Naive thymus-derived CD8-positive, alpha-beta T cell (primary cell): ENCODE measurements at places on chromosomes 3 and 15.

DNA sequence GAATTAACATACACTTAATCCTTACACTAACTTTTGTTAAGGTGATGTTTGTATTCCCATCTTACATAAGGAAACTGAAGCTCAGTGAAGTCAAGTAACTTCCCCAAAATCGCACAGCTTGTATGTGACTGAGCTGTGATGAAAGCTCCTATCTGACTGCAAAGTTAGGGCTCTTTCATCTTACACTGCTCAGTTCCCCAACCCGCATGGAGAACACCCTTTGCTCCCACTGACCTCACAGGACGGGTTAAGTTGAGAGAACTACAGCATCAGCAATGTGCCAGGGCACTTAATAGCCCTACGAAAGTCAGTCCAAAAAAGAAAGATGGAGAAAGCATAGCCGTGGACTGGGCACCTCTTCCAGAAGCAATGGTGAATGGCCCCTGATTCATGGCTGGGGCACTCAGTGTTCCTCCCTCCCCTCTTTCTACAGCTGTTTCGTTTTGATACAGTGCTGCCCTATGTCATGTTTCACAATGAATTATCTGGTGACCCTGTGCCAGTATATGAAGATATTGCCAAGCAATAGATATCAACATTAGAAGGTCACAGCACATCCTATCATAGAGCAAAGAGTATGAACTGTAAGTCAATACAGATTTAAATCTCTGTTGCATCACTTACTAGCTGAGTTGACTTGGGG, 38.0 kb downstream of the CADPS start:
- no peak for DNase-seq

DNA sequence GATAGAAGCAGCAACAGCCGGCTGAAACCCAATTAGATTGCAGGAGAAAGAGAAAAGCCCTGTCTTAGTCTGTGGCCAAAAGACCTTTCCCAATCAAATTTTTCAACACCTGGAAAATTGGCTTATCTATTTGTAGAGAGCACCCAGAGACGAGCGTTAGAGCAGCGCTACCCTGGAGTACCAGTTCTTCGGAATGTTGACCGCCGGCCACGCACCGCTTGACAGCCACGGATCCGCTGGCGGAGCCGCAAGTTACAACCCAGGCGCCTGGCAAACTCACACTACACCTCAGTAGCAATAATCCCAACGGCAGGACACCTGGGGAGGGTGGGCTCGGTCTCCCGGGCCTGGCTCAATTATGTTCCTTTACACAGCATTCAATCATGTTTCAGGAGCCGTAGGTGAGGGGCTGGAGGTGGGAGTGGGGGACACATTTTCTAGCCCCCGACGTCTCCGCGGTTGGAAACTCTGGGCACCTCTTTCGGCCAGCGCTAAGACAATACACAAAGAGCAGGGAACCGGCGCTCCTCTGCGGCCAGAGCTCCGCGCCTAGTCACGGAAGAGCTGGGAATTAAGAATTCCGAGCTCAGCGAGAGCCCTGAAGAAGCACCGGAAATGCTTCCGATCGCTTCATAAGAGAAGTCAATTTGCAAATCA, 1.2 kb downstream of the MB21D2 start:
- no peak for DNase-seq

DNA sequence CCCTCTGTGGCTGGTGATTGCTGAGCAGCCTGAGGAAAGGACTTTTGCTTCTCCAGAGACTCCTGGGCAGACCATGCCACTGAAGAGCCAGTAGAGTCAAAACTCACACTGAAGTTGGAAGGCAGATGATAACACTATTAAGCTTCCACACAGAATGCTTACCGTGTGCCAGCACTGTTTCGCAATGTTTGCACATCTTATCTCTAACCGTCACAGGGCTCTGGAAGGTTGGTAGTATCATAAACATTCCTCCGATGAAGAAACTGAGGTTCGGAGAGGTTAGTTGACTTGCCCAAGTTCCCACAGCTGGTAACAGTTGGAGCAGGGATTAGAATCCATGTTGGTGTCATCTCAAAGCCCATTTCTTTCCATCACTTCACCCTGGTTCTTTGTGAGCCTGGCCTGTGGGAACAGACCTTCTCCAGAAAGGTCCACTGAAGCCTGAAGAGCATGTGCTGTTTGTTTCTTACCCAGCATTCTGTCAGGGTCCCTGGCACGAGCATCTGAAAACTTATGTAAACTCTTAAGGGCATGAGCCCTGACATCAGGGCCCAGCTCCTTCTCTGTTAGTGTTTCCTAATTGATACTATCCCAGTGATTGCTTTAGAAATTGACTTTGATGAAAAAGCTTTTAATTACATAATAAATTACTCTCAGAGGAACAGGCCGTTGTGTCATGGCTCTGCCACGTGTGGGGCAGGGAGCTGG, 77.0 kb upstream of the PRR23C start:
- DNase-seq = no peak

- no peak for DNase-seq
Measured at GRCh38 chr15:77333166-77333565, 86.7 kb downstream of the PEAK1 start.

DNA sequence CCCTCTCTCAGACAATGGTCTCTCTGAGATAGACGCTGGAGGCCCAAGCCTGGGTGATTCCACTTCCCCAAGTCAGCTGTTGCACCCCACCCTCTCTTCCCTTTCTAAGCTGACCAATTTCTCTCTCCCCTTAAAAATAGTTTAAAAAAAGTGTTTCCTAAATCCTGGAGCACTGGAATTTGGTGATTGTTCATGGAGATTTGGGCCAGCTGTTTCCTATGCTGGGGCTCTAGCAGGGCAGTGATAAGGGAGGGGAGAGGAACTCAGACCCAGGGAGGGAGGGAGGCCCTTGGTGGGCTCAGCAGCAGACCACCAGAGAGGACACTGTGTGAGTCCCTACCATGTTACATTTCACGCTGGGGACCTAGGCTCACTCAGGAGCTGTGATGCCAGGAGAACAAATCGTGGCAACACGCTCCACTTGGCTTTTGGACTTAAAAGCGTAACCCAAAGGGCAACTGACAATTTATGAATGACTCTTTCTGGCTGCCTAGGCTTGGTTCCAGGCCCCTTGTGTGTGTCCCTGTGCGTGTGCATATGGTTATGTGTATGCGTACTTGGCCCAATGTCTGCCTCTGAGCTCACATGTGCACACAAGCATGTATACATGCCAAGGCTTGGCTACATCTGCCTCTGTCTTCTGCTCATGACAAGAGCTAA, 59.8 kb upstream of the INSYN1 start:
- DNase-seq = no peak

DNA sequence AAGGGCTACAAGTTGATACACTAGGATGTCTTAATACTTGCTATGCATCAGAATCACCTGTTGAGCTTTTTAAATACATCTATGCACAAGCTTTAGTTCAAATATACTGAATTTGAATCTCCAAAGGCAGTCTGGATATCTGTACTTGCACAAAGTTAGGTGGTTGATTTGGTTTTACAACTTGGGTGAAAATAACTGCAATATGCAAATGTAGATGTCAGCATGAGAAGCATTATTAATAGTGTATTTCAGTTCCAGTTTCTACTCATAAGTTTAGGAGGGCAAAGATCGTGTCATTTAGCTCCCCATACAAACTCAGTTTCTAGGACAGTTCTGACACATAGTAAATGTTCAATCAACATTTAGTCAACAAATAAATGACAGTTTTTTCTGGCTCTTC, 25.6 kb downstream of the IQCB1 start:
- no peak for DNase-seq
